Kasumi-1 (cell line): ENCODE measurements at places on chromosomes 2 and 18.
A peak's percentile ranks its signal among the peaks of the same experiment; 100 is the strongest.

DNA sequence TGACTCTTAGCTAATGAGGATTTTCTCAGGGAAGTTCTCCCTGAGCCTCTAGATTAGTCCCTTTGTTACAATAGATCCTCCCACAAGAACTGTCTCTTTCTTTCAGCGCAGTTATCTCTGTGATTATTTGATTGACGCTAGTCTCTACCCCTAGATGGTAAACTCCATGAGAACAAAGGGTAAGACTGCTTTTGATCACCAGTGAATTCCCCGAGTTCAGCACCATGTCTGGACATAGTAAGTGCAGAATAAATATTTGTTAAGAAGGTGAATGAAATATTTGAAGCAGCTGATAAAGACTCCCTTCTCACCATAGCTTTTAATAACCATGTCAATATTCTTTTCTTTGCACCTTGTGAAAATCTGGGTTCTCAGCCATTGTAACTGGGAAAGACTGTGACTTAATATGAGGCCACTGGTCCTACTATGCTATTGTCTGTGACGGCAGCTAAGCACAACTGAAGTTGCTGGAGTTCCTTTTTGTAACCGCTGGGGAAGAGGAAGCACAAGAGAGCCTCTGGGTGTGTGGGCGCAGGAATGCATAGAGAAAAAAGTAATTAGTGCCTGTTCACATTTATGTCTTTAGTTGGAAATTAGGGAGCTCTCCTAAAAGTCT, 214.7 kb downstream of the TGIF1 start:
- DNase-seq = peak; percentile 80

GRCh38 chr2:234411793-234412192, 85.1 kb downstream of the ARL4C start:
- DNase-seq = no peak

DNA sequence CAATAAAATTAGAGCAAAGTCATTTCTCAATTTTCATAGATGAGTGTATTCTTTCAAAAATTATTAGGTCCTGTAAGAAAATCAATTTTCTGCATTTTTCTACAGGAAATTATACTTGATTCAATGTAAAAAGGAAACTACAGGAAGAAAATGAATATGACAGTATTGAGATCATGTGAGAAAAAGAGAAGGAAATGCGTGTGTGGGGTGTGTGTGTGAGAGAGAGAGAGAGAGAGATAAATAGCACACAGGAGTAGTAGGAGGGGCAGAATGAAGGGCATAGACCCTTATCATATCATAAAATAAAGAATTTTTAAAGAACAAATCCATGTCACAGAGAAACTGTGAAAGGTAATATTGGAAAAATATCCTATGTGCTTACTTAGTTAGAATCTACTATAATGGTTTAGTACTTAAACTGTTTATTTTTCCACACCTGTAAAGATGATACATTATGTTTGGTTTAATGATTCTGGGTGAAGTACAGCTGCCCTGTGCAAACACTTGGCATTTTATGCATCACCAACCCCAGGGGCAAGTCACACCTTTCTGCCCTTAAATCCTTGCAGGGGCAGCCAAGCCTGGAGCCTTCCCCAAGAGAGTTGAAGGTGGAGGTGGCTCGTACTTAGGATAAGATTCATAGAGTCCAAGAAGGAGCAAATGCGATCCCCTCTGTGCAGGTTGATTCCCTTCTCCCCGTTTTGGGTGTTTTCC, 276.4 kb downstream of the TGIF1 start:
- DNase-seq = peak; percentile 39

- no peak for DNase-seq
These were observed 170.3 kb upstream of the VRK2 start for GRCh38 chr2:57876313-57876712.

DNA sequence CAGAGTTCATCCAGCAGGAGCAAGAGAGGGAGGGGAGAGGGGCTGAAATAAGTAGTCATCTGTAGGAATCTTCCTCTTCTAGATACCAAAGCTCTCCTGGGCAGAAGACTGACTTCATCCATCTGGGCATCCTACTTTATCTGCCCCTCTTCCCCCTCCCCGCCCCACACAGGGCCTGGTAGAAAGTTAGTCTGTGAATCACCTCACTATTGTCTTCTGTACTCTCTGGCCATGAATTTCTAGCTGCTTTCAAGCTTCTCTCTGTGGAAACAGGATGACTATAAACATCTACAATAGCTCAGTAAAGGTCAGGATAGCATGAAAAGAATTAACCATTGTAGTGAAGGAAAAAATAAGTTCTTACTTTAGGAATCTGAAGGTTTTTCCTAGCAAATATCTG, 47.7 kb upstream of the RNU4ATAC start:
- DNase-seq = no peak

DNA sequence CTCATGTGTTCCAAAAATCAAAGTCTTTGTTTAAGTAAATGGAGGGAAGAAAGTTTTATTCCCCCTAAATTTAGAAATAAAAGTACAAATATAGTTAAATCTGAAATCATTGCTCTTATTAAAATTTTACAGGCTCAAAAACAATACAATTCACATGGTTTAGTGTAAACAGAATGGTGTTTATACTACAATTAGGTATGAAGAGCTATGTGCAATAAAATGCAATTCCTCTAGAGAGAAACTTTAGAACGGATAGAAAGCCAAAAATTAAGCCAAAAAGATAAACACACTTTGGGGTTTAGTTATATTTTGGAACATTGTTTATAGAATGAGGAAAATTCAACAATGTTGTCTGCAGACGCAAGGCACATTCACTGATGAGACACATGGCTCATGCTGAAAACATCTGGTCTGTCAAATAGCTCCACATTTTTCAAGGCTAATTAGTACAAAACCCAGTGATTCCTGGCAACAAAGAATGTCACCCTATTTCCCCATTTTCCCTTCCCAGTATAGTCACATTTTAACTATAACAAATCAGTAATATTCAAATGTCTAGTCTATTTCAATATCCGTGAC, 103.3 kb downstream of the EXOC6B start:
- no peak for DNase-seq

DNA sequence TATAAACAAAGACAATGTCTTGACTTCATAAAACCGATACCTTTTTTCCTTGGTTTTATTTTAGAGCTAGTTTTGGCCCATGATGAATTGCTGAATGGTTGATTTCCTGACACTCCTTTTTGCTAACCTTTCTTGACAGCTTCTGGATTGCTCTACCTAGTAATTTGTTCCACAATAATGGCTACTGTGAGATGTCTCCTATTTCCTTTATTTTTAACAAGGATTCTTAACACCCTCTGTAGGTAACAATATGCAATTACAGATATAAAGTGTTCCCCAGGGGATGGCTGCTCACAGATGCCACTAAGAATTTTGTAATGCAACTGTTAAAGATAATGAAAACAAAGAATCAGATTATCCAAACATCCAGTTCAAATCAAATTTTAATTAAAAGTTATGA, 100.8 kb upstream of the ATP5MC3 start:
- peak; percentile 85 for DNase-seq

GRCh38 chr18:22634464-22634863, 216.7 kb upstream of the CTAGE1 start:
- no peak for DNase-seq

DNA sequence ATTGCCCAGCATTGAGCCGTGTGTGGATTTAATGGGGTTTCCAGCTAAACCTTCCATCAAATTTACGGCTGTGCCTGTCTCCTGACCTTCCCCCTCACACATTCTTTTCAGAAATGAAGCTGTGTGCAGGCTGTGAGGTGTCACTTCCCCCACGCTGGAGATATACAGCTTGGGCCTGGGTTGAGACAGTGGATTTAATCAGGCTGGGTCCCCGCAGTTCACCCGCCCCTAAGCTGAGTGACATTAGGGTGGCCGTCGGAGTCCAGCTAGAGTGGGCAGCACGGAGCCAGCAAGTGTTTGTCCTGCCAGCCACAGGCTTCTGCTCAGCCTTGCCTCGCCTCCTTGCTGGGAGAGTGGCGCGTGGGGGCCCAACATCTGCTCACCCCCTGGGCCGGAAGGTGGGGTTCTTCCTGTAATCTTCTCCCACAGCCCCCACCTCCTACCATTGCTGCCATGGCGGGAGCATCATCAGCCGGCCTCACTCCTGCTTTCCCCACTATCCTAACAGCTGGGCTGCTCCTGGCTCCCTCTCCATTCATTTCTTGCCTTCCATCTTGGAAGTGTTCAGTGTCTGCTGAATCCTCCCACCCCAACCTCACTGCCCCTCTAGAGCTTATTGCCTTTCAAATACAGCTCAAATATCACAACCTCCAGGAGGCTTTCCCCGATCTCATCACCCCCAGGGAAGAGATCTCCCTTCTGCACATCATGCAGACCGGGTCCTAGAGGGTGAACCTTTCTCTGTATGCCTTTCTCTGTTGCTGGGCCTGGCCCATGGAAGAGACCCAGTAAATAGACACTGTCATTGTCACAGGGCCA, 149.0 kb downstream of the GLI2 start:
- DNase-seq = no peak

DNA sequence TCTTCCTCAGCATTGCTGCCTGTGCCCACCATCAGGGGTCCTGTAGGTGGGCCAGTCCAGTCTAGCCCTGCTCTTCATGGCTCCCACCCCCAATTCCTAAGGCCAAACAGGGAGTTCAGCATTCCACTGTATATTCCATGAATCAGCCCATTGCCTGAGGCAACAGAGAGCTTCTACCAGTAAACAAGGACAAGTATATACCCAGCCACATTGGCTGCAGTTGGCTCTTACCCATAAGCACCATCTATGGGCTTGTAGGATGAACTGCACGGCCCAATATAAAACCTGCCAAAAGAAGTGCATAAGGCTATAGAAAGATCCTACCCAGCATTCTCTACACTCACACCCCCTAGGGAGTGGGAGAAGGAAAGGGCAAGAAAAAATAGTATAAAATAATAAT, 95.1 kb upstream of the SALL3 start:
- DNase-seq = peak; percentile 3

DNA sequence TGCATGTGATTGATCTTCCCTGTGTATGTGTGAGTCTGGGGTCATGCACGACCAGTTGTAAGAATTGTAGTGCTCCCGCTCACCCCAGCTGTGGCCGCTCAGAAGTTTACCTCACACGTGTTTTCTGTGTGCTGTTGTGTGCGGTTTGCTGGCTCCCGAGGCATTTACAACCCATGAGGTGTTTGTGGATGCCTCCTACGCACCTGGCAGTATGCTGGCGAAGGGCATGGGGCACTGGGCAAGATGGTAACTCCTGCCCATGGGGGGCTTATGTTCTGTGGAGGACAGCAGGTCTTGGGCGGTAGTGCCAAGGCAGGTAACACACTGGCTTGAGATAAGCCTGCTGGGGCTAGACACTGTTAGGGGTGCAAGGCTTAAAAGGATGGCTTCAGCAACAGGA, 102.6 kb upstream of the HS6ST1 start:
- no peak for DNase-seq

DNA sequence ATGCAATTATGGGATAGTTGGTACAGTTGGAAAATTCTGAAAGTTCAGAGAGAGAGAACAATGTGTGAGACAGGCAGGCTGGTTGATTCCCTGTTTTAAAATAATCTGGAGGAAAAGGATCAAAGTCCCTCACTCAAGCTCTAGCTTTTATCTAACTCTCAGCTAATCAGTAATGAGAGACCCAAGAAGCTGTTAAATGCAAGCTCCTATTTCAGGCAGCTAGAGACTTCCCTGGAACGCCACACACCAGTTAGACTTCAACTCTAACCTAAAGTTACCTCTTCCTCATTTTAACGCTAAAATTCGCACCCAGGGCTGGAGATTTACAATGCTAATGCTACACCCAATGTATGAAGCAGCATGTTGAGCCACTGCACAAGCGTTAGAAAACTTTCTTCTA, 243.1 kb downstream of the EN1 start:
- DNase-seq = no peak

GRCh38 chr2:207920721-207921120, 104.6 kb downstream of the PLEKHM3 start:
- DNase-seq = no peak

DNA sequence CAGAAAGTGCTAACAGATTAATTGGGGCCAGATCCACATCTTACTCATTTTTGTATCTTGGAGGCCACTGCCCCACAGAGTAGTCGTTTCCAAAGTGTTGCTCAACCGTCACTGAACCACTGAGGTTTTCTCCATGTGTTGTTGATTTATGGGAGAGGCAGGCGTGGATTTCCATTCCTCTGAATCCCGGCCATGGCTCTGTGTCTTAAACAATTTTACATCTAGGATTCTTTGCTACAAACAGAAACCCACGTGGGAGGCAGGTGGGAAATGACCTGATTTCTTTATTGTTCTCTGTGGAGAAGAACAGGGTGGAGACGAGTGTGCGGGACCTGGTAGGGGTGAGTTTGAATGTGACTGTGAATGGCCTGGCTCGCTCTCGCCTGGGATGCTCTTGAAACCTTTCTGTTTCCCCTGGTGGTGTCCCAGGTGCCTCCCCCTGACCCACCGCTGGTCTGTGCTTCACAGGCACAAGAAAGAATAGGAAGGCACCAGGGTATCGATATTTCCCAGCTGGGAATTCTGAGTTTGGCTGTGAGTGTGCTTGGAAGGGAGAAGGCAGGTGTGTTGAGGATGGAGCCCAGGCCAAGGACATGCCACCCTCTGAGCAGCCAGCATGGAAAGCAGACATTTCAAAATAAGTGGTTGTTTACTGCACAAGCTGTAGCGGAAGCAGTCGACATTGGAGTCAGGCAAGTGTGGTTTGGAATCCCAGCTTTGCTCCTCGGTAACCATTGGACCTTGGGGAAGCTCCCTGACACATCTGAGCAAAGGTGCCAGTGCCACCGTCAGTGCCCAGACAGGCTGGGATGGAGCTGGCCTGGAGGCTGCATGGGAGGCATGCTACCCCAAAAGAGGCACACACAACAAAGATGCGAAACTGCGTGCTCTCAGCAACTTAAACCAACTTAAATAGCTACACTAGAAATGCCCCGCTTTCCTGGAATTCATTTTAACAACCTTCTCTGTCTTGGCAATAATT, 50.0 kb downstream of the LPIN1 start:
- DNase-seq = no peak

GRCh38 chr18:22324191-22325131, 93.3 kb downstream of the CTAGE1 start:
- DNase-seq = no peak

GRCh38 chr2:197464175-197464574, 10.8 kb downstream of the COQ10B start:
- DNase-seq = no peak

DNA sequence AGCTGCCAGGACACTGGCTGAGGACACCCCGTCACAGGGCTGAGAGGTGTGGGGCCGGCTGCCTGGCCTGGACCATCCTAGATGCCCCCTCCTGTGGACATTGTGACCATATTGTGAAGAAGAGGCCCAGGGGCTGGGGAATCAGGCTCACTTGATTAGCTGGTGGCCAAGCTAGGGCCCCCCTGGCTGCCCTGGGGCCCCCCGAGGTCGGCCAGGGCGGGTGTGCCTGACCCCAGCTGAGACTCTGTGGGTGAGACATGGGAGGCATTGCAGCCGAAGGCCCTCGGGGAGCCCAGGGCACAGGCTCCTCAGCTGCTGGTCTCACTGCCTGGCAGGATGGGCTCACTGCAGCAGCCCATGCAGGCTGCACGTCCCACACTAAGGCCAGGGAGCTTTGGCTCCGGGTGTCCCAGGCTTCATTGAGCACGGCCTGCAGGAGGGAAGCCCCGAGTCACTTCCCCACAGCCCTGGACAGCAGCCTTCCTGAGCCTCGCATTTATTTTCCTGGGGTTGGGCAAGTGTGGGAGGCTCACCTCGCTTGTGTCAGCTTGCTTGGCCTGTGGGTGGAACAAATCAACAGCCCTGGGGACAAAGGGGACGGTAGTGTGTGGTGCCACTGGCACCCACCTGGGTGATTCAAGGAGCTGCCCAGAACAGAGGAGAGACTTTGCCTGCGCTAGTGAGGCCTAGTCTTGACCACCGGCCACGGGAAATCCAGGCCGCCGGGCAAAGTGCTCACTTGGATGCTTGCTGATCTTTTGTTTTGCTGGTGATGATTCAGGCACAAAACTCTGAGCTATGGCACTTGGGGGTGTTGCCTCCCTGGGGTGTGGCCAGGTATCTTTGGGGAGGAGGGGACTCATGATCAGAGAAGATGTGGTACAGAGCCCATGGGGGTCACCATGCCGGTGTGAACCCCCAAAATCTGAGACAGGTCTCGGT, 1.3 kb downstream of the GAL3ST2 start:
- no peak for DNase-seq
